ENCODE measurements at places on chromosomes 12 and 14.

DNA sequence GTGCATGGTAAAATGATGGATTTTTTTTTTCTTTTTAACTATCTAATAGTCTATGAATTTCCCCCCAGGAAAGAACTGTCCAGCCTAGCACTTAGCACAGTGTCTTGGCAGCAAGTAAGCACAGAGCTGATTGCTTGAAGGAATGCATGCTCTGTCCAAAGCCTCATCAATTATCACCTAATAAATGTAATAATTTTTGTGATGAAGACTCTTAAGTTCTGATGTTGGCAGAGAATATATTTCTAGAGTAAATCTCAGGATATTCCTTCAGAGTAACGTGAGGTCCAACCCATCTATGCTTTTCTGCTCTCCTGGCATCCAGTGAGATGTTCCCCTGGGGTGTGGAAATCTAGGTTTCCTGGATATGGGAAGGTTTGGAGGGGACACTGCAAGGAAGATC lies 152.4 kb downstream of the TMX1 start:
- DNase-seq: no peak

DNA sequence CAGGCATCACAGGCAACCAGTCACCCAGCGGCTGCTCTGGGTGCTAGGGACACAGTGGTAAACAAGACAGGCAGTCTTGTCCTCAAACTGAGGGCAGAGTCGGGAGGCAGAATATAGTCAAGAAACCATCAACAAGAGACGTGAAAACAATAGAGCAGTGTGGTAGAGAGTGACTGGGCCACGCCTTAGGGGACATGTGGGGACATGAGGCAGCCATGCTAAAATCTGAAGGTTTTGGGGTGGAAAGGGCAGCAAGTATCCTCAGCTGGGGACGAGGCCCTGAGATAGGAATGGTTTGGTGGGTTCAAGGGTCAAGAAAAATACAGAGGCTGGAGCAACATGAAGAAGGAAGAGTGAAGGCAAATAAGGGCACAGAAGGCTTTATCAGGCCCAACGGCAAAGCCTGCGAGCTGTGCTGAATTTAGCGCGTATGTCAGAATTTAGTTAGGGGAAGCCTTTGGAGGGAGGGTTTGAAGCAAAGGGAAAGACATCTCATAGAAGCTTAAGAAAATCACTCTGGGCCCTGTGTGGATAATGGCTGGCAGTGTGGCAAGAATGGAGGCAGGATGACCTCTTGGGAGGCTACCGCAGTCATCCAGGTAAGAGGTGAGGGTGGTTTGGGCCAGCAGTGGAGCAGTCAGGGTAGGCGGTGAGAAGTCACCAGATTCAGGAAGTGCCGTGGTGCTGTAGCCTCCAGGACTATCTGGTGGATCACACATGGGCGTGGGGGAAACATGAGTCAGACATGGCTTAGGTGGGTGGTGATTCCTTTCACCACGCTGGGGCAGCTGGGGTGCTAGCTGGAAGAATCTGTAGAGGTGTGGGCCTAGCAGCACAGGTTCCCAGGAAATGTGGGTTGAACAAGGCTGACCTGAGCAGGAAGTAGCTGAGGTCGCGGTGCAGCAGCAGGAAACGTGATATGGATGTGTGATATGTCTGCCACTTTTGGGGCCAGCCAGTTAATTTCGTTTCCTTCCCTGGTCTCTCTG lies 3.0 kb downstream of the EVL start:
- DNase-seq: peak; percentile 78

GRCh38 chr12:57909611-57910010 lies 31.8 kb upstream of the ATP23 start:
- no peak for DNase-seq

GRCh38 chr12:96132819-96133218 lies 61.4 kb upstream of the ELK3 start:
- no peak for DNase-seq

DNA sequence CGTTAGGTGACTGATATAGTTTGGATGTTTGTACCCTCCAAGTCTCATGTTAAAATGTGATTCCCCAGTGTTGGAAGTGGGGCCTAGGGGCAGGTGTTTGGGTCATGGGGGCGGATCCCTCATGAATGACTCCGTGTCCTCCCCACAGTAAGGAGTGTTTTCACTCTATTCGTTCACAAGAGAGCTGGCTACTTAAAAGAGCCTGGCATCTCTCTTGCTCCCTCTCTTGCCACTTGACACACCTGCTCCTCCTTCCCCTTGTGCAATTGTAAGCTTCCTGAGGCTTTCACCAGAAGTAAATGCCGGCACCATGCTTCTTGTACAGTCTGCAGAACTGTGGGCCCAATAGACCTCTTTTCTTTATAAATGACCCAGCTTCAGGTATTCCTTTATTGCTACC lies 2.6 kb downstream of the IFI27L2 start:
- DNase-seq: no peak

DNA sequence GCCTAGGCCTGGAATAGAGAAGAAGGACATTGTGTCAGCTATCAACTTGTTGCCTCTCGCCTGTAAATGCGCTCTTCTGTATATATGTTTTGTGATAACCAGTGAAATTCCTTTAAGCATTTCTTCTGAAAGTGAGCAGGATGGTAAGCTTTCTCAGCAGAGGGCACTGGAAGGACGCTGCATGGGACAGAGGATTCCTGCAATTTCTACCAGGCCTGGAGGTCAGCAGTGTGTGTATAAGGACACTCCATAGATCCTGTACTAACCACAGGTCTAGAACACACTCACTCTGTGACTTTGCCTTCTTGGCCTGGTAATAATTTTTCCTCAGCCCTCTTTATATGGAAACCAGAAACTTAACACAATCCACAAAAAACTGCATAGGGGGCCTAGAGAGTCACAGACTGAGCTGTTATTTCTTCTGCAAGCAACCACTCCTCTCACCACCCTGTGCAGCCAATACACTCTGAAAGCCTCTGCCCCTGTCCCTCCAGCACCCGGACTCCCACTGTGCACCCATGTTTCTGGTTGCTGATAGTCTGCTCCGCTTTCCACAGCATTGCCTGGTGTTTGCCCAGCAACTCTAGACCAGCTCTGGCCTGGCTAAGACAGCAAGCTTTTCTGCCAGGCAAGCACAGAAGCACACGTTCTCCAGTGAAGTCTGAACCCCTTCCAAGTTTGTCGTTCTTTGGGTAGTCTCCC lies 94.0 kb upstream of the RMST start:
- no peak for DNase-seq
